NCI-H345 (cell line): ENCODE measurements at places on chromosomes 7 and 10.

GRCh38 chr10:129949411-129949810 is 14.7 kb downstream of the EBF3 start:
- no peak for DNase-seq

DNA sequence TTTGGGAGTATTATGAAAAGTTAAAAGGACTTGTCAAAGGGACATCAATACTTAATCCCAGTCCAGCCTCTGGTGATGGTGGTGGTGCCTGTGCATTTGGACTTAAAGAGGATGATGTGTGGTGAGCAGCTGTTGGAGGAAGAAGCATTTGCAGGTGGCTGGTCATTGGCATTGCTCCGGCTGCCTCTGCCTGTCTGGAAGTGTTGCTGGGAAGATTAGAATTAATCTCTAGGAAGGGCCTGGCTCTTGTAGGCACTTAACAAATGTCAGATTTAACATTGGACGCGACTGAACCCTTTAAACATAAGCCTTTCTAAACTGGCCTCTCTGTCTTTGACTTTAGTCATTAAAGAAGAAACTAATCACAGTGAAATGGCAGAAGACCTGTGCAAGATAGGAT is 58.8 kb downstream of the FIGNL1 start:
- DNase-seq: no peak

GRCh38 chr10:108049668-108050067 is 885.2 kb upstream of the SORCS1 start:
- no peak for DNase-seq

- no peak for DNase-seq
Measured at GRCh38 chr7:42096681-42097561, 140.1 kb downstream of the GLI3 start.

DNA sequence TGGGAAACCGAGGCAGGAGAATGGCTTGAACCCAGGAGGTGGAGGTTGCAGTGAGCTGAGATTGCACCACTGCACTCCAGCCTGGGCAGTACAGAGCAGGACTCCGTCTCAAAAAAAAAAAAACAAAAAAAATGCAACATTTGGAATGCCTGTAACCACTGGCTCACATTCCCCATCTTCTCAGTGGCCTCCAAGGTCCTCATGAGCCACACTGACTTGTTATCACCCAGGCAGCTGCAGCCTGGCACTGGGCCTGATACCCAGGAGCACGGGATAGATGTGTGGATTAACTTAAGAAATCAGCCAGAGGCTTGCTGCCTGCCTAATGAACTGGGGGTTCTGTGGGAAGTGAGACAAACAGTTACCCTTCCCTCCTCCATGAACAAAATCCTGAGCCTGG is 23.0 kb downstream of the JCAD start:
- no peak for DNase-seq

DNA sequence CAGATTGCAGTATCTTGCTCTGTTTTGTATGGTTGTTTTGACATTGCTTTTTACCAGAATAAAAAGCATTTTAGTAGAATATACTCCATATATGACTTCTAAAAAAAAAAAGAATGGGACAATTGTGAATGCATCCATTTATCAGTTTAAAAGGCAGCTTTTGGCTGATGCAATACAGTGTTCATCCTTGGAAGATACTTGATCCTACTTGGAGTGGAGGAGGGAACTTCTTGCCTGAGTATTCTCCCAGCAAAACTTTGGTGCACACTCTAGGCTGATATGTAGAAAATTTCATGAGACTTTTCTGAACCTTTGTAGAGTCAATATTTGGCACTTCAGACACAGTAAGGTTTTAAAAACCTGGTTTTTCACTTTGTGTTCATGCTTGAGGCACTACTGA is 40.2 kb downstream of the WDR11 start:
- DNase-seq: no peak

DNA sequence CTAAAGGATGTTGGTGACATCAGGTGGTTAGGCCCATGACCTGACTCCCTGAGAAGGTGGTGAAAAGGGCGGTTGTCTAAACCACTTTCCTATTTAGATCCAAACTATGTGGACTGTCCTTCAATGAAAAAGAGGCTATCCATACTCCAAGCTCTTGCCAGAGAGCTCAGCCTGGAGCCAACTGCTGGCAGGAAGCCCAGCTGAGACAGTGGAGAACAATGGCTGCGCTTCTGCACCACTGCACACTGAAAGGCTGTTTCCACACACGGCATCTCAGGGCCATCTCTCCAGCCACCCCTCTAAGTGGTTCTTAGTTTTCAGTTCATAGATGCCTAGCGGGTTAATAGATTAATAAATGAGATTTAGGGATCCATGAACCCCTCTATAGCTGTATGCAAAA is 488.8 kb upstream of the ZMIZ1 start:
- peak; percentile 91 for DNase-seq

DNA sequence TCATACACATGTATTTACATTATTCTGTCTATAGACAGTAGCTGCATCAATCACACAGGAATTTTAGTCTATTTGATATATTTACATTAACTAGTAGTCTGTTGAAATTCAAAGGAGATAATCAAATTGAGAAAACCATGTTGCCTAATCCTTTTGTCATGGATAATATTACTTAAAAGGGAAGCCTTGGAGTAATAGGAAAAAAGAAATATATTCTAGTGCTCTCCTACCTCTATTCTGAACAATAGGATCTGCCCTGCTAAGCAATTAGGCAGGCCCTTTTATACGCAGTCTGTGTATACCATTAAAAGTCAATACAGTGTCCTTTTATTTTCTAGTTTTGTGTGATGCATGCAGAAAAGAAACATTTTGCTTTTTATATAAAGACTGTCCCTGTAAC is 24.5 kb downstream of the UMAD1 start:
- DNase-seq: no peak

- DNase-seq: no peak
Measured at GRCh38 chr10:110851020-110851612, 20.6 kb upstream of the PDCD4 start.

DNA sequence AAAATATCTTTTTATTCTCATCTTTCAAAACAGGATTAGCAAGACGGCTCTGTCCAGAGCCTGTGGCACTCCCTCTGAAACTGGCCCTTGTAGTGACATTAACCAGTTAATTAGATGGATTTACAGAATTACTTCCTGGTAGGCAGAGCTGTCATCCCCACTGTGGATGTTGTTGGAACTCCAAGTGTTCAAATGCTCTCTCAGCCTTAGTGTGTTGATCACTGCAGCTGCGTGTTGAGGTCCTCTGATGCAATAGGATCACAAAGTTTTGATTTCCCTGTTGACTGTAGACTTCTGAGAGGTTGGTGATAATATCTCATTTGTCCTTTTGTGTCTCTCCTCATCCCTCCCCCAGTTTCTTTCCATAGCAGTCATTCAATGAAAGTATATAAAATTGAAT is 117.3 kb upstream of the CDK6 start:
- no peak for DNase-seq

DNA sequence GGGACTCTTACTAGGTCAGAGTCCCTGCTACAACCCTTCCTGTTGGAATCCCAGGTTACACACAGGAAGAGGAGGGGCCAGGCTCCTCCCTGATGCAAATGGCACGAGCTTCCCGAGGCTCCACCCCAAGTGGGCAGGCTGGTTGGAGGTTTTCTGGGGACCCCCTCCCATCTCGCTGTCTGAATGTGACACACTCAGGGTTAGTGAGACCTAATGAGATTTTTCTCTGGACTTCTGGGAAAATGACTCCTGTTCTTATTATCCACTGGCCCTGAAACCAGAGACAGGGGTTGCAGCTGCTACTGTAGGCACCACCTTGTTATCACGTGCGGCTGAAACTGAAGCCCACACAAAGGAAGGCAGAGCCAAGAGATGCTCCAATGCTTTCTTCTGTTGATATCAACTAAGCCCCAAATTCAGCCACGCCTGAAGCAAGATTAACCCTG is 103.3 kb downstream of the FAM107B start:
- DNase-seq: no peak

GRCh38 chr10:49498425-49498824 is 40.5 kb downstream of the ERCC6 start:
- no peak for DNase-seq

DNA sequence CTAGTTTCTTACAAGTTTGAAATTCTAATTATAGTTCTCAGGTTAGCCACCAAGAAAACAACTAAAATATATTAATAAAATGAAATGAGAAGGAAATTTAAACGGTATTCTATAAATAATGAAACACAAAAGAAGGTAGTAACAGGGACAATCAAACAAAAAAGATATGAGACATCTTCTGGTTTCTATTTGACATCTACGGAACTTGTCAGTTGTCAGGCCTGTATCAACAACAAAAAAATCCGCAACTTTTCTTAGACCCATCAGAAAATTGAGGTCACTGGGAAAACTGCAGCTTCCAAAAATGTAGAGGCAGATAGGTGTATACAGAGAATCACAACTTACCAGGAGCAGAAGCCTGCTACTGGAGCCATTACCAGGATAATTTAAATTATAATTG is 70.6 kb downstream of the ZPBP start:
- no peak for DNase-seq

GRCh38 chr7:66583490-66584110 is 45.1 kb upstream of the KCTD7 start:
- DNase-seq: no peak

- no peak for DNase-seq
Measured at GRCh38 chr7:45027774-45028114, 27.7 kb downstream of the CCM2 start.

GRCh38 chr10:90417029-90417428 is 440.8 kb downstream of the HTR7 start:
- no peak for DNase-seq

GRCh38 chr10:64601298-64601697 is 1080.1 kb downstream of the REEP3 start:
- no peak for DNase-seq

DNA sequence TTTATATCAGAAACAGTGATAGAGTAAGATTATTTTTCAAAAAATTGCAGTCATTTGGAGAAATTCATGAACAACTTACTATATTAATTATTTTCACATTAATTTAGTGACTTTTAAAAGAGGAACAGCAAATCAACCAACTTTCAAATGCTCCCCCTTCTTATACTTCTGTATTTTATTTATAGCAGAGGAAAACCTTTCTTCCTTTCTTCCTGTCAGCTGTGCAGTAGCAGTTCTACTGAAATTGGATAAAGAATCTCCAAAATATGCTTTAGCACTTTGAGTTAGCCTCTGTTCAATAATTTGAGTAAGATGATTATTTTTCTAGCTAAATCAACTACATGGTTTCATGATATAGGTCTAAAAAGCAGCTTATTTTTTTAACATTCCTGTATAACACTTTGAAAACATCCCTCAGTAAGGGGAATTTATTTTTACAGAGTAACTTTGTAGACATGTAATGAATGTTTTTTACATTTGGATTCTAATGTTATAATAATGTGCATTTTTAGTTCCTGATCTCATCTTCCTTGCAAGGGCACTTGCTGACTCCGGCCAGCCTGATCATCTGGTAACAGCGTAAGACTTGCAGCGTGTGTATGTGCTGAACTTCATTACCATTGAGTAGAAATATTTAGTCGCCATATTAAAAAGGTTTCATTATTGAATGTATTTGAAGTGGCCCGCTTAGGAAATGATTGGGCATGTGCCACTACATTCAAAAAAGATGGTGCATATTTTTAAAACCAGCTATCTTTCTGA is 158.3 kb upstream of the HDAC9 start:
- no peak for DNase-seq

- DNase-seq: peak; percentile 59
Measured at GRCh38 chr7:3301831-3302618, 973 bp downstream of the SDK1 start.

DNA sequence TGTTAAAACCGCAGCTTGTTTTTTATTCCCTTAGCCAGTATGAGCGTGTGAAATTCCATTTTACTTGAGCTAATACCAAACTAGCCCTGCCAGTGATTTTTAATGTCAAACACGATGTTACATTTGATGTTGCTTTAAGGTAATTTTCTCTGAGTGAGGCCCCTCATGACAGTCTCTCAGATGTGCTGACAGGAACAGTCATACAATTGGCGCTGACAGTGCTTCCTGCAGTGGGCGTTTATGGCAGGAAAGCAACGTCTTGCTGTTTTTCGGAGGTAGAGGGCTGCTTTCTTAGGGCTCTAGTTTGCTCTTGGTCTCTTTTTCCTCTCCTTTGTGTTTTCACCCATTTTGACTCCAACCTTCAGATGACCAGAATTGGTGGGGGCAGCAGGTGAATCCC is 19.3 kb downstream of the PON1 start:
- no peak for DNase-seq

GRCh38 chr7:43586251-43586900 is 3.5 kb downstream of the STK17A start:
- no peak for DNase-seq

DNA sequence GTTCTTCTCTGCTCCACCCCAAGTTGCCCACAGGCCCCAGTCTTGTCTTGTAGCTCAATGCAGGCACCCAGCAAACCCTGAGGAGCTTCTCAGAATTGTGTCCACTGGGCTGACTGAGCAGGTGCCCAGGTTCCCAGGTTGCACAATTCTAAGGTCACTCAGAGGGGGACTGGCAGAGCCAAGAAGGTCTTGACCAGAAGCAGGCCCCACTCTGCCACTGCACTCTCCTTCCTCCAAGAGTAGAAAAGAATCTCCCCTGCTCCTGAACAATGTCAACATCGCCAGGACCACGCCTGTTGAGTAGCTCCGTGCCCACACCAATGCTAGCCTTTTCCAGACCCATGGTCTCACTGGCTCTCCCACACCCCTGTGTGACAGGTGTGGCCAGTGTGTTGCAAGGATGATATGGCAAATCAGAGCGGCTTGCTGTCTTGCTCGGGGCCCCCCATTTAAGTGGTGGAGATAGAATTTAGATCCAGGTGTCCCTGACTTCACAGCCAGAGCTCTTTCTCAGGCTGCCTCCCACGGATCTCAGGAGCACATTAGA is 577 bp downstream of the LRRC18 start:
- DNase-seq: no peak

- no peak for DNase-seq
Measured at GRCh38 chr7:119545118-119545517, 727.9 kb upstream of the KCND2 start.

- DNase-seq: no peak
Measured at GRCh38 chr7:121494516-121494915, 98.4 kb upstream of the FAM3C start.

DNA sequence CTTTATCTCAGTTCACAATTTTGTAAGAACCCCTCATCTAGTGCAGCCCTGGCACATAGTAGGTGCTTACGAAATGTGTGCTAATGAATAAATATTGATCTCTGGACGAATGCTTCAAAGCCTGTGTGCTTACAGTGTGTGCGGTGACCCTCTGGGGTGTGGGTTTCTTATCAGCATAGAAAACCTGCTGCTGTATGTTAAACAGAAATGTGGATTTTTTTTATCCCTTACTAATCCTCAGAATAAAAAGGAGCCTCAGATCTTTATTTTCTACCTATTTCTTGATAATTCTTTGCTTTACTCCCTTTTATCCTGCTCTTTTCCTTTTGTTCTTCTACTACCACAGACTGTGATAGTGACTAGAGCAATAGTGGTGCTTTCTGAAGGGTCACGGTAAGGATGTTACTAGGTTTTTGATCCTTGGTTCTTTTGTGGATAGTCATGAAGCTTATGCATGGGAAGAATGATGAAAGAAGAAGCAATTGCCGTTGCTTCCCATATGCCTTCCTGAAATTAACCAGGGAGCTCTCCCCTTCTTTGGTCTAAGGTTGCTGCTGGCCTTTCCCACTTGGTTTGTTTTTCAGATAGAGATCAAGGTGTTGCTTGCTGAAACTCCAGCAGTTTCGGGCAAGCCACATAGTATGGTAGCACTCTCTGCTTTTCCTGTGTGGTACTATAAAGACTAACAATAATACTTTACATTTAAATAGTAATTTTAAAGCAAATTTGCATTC is 44.7 kb downstream of the SPAG6 start:
- DNase-seq: no peak
